ENCODE measurements at places on chromosomes 2 and 18. TPM values are rescaled to one million over a fixed set of nuclear protein-coding genes. Genes with fewer than 3 reads are reported as not detected.

GRCh38 chr2:232456296-232457120 is 555 bp downstream of the ALPI start:
- DNase-seq, result no peak

- DNase-seq, result peak; percentile 42
These were observed 207.4 kb downstream of the ARL6IP6 start for GRCh38 chr2:152925547-152926448.

- DNase-seq, result no peak
These were observed 576 bp upstream of the FSHR start for GRCh38 chr2:49154891-49155290.

DNA sequence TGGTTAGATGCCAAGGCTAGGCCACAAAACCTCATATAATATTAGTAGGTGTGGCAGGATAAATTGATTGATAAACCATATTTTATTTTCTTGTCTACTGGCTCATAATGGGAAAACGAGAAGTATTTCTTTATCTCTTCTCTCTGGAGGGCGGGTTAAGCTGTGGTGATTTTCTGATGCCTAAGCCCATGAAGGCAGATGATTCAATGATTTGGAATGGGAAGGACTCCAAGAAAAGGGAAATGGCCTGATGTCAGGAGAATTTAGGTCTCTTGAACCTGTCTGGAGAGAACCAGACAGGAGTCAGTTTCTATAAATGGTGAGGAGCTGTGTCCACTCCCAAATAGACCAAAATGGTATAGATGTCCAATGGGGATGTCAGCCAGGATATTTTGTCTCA is 18.7 kb upstream of the MAP4K3 start:
- DNase-seq, result no peak

- DNase-seq, result no peak
These were observed 15.2 kb downstream of the SRSF7 start for GRCh38 chr2:38735999-38736320.

GRCh38 chr2:10285191-10285555 is 17.5 kb upstream of the HPCAL1 start:
- DNase-seq, result no peak

DNA sequence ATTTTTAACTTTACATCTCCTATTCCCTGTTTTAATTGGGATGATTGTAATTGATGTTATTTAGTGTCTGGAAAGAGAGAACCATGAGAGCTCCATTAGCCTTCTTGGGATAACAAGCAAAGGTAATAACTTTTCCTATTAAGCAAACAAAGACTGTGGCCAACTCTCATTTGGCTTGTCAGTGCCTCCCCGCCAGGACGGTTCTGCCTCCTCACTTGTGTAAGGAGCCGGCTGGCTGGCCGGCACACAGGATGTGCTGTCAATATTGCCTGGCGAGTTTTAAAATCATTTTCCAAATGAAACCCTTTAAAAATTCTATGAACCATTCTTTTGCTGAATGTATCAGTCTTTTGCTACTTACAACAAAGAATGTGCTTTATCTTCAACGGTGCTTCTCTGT is 898.3 kb downstream of the CPS1 start:
- DNase-seq, result peak; percentile 17

- no peak for DNase-seq
These were observed 177.6 kb downstream of the MTX2 start for GRCh38 chr2:176446718-176447414.

DNA sequence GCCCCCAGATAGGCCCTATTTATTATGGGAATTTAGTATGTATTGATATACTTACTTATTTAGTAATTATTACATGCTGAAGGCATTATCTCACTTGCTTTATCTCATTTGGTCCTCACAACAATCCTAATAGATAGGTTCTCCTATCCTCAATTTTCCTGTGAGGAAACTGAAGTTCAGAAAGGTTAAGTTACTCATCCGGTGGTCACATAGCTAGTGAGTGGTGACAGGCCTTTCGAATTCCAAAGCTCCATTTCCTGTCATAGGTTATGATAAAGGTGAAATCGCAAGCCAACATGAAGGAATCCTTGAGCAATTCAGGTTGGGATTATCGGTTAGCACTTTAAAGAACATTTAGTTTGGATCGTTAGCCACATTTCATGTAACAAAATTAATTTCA is 33.3 kb downstream of the NAB1 start:
- no peak for DNase-seq

- peak; percentile 57 for DNase-seq
These were observed 128.2 kb upstream of the CXCR4 start for GRCh38 chr2:136246086-136246669.

Gene FZD7
- 12.2 TPM for total RNA-seq

All from left cardiac atrium (tissue), 4 donors.